ENCODE measurements at places on chromosomes 16 and 17. TPM values are rescaled to one million over a fixed set of nuclear protein-coding genes. Genes with fewer than 3 reads are reported as not detected.

IL21R gene
- total RNA-seq = 0.47 TPM

NLE1 gene
- total RNA-seq = 9.0 TPM

AATF gene
- total RNA-seq = 47.2 TPM

CD300C gene
- 0.26 TPM for total RNA-seq
